ENCODE measurements at places on chromosomes 6 and 20. TPM values are rescaled to one million over a fixed set of nuclear protein-coding genes. Genes with fewer than 3 reads are reported as not detected.

- DNase-seq = no peak
Measured at GRCh38 chr6:85771455-85771854, 128.8 kb upstream of the SYNCRIP start.

DNA sequence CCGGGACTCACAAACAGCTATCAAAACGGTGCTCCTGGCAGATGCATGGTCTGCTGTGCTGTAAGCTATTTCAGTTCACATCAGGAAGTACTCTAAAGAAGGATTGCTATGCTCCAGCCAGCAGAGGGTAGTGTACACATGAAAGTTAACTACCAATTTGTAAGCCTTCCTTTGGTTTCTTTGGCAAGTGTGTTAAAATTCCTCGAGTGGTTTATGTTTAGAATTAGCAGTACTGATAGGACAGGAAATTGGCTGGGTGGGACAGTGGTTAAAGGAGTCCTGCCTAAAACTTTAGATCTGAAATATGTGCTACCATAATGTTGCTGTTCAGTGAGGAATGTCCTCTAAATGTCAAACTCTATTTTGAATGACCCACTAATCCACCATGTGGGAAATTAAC lies 47.4 kb downstream of the TRMT11 start:
- DNase-seq = no peak

DNA sequence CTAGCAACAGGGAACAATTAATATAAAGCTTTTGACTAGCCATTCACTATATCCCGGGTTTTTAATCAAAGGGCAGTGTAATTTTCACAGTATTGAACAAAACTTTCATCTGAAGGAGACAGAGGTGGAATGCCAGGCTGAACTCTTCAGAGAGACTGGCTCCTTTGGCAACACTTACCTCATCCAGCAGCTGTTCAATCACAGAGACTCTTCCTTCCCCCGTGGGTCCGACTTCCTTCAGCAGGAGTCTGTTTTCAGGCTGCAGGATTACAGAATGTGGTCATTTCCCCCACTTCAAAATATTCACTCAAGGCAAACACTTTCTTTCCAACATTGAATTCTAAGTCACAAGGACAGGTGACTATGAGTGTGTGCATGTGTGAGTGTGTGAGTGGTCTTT lies 76.6 kb downstream of the DZANK1 start:
- no peak for DNase-seq

DNA sequence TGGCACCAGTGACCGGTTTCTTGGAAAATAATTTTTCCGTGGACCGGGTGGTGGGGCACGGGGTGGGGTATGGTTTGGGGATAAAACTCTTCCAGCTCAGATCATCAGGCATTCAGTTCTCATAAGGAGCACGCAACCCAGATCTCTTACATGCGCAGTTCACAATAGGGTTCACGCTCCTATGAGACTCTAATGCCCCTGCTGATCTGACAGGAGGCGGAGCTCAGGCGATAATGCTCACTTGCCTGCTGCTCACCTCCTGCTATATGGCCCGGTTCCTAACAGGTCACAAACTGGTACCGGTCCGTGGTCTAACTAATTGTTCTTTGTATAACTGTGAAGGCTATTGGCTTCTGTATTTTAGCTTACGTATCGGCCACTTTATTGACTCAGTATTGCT lies 51.7 kb downstream of the VSTM2L start:
- no peak for DNase-seq

DNA sequence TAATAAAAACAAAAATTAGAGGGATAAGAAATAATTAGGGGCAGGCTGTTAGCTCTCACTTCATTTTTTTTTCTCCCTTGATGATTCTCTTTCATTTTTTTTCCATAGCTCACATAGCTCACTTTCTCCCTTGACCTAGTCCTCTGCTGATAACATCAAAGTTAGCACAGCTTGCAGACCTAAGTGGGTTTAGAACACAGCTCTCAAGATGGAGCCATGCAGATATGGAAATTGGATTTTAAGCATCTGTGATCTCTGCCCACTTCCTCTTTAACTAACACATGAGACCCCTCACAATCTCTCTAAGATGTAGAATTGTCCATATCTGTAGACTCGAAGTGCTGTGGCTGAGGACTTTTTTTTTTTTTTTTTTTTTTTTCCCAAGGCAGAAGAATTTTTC lies 257.1 kb downstream of the SOX4 start:
- no peak for DNase-seq

- DNase-seq = no peak
Measured at GRCh38 chr6:169312658-169313346, 59.2 kb upstream of the THBS2 start.

GRCh38 chr6:145015739-145016558 lies 719.4 kb downstream of the EPM2A start:
- DNase-seq = no peak

DNA sequence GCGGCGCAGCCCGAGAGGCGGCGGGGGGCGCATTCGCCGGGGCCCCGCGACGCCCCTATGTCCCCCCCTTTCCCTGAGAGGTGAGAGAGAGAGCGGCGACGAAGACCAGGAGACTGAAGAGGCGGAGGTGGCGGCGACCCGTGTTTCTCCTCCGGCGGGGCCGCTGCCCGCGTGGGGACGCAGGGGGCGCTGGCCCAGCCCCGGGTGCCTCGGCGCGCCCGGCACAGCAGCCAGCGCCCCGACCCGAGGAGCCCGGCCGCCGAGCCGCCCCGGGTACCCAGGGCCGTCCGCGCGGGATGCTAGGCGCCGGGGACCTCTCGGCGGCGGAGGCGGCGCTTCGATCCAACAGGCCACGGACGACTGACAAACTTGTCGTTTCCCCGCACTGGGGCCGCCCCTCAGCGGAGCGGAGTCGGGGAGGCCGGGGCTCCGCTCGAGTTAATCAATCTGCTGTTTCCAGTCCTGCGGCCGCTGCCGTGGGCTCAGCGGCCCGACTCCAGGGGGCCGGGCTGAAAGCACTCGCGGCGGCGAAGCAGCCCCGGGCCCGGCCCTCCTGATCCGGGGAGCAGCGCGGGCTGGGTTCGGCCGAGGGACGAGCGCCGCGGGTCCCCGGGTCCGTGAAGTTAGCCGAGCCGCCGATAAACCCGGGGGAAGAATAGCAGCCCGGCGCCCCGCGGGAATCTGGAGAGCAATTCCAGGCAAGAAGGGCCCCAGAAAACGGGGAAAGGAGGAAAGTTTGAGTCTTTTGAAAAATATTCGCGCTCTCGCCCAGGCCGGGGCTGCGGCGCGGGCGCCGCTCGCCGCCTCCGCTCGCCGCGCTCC lies 631 bp downstream of the MDGA1 start:
- DNase-seq = no peak

DNA sequence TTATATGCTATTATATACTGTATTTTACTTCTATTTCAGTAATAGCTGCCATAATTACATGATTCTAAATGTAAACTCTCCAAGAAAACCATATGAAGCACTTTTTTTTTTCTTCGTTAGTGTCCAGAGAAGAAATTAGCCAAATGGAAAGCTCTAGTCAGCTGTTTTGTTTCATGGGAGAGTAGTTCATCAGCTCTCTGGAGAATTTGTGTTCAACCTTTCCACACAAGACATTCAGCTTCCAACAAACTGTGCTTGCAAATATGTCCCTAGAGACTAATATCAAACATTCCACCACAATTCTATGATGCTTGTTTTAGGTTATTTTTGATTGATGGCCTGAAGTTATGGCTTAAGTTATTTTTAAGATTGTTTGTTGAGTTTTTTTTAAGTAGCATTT lies 19.5 kb downstream of the FHL5 start:
- no peak for DNase-seq

DNA sequence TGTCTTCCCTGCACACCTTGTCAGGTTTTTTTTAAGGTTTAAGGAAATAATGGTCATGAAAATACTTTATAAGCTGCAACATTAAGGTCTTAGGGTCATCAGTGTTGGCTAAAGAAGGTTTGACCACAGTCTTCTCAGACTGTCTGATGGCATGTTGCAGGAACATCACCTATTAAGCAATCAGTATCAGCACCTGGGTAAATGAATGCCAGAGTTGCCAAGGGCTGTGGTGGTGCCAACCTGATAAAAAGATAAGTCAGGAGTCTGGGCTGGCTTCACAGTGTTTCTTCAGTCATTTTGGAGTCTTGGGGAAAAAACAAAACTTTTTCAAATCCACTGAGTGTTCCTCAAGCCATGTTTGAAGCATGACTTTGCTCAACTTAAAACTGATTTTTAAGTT lies 61.5 kb upstream of the VSTM2L start:
- DNase-seq = no peak

Gene PCK1
- 2.7 TPM for total RNA-seq

Gene PDE10A
- total RNA-seq = 35.0 TPM

Gene ENPP1
- 1.1 TPM for total RNA-seq

Gene TCF15
- total RNA-seq = 0.69 TPM

Gene FAM184A
- 22.7 TPM for total RNA-seq

Gene TCEA2
- 140 TPM for total RNA-seq

Gene MLN
- not detected for total RNA-seq

Measured in dorsolateral prefrontal cortex (tissue), 122 donors.